ENCODE measurements at places on chromosomes 12 and 14. TPM values are rescaled to one million over a fixed set of nuclear protein-coding genes. Genes with fewer than 3 reads are reported as not detected.

DNA sequence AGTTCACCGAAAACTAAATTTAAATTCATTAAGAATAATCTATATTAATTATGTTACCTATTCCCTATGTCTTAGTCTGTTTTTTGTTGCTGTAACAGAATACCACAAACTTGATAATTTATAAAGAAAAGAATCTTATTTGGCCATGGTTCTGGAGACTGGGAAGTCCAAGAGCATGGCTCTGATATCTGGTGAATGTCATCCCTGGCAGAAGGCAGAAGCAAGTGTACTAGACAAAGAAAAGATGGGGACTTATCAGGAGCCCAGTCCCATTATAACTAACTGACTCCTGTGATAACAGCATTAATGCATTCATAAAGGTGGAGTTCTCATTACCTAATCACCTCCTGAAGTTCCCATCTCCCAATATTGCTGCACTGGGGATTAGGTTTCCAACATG lies 33.3 kb upstream of the BCAT1 start:
- DNase-seq: no peak

DNA sequence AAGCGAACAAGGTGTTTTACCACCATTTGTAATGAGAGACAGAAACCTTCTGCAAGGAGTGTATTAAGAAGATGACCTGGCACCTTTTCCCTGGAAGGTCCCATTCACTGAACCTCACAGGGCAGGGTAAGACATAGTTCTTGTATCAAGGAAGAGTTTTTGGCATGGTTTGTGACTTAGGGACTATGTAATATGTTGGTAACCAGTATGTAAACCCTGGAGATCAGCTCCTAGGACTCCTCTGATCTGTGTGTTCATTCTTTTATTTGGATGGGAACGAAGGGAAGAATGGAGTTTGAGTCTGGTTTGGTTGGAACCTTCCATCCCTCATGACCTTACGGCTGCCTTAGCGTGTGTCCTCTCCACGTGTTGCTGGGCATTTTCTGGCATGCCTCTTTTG lies 175.4 kb downstream of the CAND1 start:
- no peak for DNase-seq

DNA sequence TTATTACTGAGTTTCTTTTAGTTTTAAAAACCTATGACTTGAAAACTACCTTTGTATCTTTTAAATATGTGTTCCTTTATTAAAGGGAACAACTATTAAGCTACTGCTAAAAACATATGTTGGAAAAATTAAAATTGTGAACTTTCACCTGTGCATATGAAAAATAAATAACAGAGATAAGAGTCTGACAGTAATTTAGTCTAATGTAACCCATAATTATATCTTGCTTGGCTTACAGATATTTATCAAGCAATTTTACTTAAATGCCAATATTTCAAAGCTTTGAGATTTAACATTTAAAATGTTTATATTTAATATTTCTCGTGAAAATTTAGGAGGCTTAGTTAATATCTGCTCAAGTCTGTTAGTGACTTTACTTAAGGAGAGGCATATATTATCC lies 309.8 kb downstream of the CCER1 start:
- no peak for DNase-seq

DNA sequence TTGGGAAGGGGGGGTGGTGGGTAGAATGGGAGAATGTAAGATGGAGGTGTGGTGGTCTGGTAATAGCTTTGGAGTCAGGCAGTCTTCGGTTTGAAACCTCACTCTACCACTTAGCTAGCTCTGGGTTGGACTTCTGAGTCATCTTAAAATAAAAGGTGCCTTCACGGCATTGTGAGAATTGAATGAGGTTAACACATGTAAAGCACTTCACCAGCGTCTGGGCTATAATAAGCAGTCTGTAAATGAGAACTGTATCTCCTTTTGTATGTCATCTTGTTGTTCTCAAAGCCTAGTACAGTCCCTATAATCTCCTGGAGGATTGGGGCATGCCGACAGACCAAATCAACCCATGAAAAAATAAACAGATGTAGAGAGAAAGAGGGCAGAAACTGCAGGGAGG lies 11.2 kb downstream of the C2CD5 start:
- DNase-seq: no peak

DNA sequence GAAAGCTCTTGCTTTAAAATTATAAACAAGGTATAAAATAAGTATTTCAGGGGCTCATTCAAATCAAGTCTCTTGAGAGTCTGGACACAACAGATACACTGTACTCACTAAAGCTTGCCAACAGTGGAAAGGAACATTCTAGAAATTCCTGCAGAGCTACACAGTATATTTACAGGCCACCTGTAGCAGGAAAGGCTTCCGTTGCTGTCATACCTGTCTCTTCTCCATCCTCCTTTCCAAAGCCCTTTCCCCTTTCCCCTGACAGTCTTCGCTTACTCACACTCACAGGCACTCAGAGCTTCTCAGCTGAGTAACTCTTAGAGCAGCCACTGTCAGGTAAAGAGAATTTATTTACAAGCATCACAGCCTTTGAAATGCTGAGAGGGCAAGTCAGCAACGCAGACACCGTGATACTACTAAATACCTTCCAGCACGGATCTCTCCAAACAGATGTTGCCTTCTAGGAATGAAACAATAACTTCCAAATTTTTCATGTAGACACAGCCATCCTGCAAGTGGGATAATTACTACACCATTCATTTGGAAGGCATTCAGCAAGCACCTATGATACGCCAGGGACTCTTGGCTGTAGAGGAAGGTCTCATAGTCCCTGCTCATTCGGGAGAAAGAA lies 167.9 kb downstream of the FOXN3 start:
- no peak for DNase-seq

DNA sequence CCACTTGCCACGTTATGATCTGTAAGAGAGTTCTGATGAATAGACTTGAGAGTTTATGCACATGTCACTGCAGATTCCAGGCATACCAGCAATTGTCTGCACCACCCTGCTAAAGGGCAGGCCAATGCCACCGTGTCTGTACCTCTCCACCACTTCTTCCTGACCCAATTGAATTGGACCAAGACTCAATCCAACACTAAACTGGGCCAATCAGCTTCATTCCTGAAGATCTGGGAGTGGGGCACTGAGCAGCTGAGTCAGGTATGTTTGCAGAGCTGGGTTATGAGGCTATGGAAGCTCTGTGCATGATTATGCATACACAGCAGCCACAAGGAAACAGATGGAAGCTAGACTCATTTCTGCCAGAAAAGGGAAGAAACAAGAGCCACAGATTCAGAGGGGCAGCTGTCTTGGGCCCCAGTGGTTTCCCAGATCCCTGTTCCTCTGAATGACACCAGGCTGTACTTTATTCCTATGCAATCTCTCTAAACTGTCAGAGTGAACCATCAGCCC lies 28.0 kb downstream of the DAO start:
- no peak for DNase-seq

DNA sequence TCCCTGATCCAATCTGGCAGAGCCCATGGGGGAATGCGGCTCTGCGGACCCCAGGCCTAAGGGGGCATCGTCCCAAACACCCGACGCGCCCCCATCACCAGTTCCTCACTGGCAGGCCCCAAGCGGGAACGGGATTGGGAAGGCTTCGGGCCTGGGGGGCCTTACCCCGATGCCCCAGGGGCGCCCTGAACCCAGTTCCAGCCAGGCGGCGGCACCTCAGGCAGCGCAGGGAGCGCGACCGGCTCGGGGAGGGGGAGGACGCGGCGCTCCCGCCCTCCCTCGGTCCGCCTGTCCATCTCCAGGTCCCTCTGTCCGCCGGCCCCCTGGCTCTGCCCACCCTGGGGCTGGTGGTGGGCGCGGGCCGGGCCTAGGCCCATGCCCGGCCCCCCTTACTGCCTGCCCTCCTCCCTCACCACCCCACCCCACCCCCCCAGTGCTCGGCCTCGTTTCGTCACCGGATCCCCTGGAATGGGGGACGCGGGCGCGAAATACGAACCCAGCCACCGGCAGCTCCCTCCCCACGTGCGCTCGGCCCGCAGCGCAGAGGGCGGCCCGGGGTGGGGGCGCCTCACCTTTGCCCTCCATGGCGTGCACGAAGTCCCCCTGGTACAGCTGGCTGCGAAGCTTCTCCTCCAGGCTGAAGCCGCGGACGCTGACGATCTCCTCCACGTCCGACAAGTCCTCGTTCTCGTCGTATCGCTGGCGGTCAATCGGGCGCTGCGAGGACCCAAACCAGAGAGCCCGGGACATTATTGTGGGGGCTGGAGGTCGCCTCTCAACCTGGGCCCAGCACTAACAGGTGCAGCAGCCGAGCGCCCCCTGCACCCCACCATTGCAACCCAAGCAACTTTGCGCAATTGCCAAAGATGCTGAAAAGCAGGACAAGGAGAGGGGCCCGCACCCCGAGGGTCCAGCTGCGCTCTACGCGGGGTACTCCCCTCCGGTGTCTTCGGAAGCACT lies 2.3 kb downstream of the KDM2B start:
- peak; percentile 46 for DNase-seq

DNA sequence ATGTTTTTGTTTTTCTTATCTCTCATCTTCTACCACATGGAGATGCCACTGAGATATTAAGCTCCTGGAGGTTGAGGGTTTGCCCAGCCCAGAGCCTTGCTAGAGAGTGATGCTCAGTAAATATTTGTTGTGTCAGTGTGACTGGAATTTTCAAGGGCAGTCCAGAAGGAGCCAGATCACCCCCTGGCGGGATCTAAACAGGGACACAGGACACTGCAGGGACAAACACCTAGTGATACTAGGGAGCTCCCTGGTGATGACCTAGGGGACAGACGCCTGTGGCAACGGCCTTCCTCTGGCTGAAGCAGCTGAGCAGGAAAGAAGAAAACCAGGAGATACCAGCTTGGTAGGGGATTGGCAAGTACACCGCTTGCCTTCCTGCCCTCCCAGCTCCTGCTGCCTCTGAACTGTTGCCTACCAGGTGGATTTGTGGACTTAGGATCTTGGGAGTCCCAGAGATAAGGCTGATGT lies 714.4 kb upstream of the TBX3 start:
- DNase-seq: no peak

GRCh38 chr14:28142400-28143015 lies 624.1 kb upstream of the FOXG1 start:
- DNase-seq: no peak

- DNase-seq: no peak
These were observed 5.9 kb upstream of the TULP3 start for GRCh38 chr12:2884810-2885209.

DNA sequence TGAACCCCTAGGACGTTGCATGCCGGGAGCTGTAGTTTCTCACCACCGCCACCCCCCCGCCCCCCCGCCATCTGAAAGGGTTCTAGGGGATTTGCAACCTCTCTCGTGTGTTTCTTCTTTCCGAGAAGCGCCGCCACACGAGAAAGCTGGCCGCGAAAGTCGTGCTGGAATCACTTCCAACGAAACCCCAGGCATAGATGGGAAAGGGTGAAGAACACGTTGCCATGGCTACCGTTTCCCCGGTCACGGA lies 501 bp upstream of the HSP90B1 start:
- no peak for DNase-seq

- DNase-seq: no peak
These were observed 240.9 kb downstream of the TMEM121 start for GRCh38 chr14:105767315-105767714.

DNA sequence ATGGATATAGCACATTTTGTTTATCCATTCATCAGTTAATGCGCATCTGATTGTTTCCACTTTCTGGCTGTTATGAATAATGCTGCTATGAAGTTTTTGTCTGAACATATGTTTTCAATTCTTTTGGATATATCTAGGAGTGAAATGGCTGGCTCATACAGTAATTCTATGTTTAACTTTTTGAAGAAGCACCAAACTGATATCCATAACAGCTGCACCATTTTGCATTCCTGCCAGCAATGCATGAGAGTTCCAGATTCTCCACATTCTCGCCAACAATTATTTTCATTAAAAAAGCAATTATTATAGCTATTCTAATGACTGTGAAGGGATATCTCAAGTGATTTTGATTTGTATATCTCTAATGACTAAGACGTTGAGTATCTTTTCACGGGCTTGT lies 89.9 kb upstream of the PPP4R3A start:
- DNase-seq: no peak

GRCh38 chr12:43740511-43741100 lies 18.0 kb downstream of the PUS7L start:
- DNase-seq: no peak

GRCh38 chr12:8594072-8594471 lies 18.6 kb downstream of the AICDA start:
- DNase-seq: no peak

DNA sequence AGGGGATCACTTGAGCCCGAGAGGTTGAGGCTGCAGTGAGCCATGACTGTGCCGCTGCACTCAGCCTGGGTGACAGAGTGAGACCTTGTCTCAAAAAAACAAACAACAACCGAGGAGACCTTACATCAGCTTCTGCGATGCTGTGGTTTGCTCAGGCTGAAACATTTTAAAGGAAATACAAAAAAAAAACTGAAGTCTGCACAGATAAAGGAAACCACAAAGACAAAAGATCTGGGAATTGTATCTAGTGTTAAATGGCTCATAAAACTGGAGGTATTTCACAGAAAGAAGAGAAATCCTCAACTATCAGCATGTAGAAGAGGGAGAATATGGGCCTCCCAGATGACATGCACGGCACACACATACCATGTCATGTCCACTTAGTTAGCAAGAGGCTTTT lies 60.3 kb upstream of the VPS33A start:
- no peak for DNase-seq

GRCh38 chr12:12510141-12510540 lies 52.5 kb downstream of the DUSP16 start:
- DNase-seq: no peak

DNA sequence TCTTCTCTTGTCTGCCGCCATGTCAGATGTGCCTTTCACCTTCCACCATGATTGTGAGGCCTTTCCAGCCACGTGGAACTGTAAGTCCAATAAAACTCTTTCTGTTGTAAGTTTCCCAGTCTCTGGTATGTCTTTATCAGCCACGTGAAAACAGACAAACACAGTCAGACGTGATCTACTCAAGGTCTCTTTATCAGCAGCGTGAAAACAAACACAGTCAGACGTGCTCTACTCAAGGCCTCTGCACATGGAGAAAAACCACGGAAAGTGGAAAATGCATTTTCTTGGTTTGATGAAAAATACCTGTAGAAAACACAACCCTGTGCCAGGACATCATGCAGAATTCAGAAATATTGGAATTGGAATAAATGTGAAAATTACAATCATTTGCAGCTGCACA lies 1115.7 kb downstream of the TMEM121 start:
- no peak for DNase-seq

Gene BCL11B
- 1.0 TPM for total RNA-seq

Gene ARMH4
- total RNA-seq: 10.5 TPM

Gene NAA30
- total RNA-seq: 45.7 TPM

Gene SLIRP
- 94.7 TPM for total RNA-seq

Gene SOAT2
- not detected for total RNA-seq

Gene COPS7A
- 25.1 TPM for total RNA-seq

Gene FAIM2
- not detected for total RNA-seq

Gene TSHR
- not detected for total RNA-seq

Gene SLC25A47
- total RNA-seq: not detected

Gene C12orf60
- total RNA-seq: 1.8 TPM

Gene RFX4
- total RNA-seq: not detected

Gene EXOC3L4
- not detected for total RNA-seq

Gene LMNTD1
- not detected for total RNA-seq

Gene SELPLG
- total RNA-seq: 1.6 TPM

All from endothelial cell (in vitro differentiated cells).